ENCODE measurements at places on chromosomes 2 and 18.

- DNase-seq = no peak
Observed at GRCh38 chr2:211990335-211990734, 548.3 kb downstream of the ERBB4 start.

DNA sequence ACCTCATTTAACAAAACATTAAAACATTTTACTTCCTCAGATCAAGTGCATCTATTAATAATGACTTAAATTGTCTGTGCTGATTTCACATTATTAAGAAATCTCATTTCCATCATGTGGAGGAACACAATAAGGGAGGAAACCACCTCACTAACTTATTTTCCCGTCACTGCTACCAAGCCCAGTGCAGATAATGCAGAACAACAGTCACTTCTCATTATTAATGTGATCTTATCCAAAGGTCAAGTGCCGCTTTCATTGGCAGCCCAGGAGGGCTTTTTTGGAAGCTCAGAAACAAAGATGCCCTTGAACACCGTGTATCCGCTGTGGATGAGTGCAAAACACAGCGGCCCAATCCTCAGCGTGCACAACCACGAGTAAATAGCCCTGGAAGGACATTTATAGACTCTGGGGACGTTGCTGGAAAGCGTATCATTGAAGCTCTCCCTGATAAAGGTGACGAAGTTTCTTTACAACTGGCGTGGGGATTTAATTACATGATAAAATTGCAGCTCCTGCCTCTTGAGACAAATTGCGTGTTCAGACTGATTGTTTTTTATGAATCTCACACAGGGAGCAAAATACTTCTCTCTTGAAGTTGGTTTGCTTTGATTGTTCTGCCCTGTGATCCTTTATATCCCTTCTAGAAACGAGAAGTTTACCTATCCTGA, 13.2 kb downstream of the ASB18 start:
- DNase-seq = no peak

DNA sequence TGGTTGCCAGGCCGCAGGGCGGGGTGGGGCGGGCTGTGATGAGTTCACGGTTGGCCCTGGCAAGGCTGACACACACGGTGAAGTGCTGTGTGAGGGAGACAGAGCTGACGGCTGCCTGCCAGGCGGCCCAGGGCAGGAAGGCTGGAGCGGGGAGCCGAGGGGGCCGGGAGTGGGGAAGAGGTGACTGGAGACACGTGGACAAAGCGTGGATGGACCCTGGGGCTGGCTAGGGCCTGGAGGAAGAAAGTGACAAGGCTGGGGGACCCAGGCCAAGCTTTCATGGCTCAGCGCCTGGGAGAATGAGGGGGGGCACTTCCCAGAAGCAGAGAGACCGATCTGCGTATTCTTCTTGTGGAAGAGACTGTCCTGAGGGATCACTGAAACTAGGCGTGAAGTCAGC, 123.2 kb downstream of the DYSF start:
- no peak for DNase-seq

- no peak for DNase-seq
Observed at GRCh38 chr2:213101692-213102460, 49.5 kb downstream of the IKZF2 start.

GRCh38 chr2:145836986-145837385, 1317.1 kb upstream of the ZEB2 start:
- DNase-seq = no peak

- no peak for DNase-seq
Observed at GRCh38 chr18:68922392-68922791, 124.5 kb downstream of the CCDC102B start.

DNA sequence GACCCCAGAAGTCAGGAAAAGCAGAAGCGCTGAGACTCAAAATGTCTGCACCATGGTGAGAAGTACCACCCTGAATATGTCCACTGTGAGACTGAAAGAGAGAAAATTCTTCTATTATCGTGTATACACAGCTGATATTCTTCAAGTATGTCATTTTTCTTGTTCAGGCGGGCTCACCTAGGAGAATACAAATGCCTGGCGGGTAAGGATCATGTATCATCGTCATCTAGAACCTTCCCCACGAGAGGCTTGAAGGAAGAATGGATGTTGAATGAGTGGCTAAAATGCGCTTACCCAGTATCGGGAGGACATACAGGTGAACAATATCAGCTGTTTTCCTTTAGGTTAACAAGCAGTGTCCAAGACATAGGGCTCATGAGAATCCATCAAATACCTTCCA, 21.1 kb upstream of the ARL4C start:
- no peak for DNase-seq

DNA sequence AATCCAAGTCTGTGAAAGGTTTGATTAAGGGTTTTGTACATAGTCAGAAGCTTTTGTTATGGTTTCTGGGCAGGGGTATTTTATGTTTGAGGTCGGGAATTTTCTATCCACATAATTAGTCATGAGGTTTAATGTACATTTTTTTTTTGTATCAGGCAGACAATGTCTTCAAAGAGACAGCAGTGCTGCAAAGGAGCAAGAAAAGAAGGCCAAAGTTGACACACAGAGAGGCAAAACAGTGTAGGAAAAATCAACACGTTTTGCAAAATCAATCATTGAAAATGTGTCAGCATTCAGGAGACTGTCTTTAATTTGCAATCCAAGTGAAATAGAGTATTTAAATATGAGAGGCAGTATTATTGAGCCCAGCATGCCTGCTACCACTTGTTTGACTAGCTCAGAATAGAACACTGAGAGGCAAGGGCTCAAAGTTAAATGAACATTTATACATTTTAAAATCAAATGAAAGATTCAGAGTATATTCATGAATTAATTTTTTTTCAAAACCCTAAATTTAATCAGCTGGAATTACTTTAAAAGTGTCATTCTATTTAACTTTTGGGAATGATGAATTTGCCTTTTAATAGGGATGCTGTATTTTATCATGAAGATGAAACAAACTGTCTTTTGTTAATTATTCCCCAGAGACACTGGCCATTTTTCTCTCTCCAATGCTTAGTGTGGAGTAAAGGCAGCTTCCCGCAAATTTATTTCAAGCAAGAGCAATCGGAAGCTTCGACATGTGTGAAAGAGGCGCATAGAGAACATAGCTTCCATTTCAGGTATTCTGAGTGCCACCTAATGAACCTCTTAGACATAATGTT, 11.3 kb downstream of the VRK2 start:
- no peak for DNase-seq

DNA sequence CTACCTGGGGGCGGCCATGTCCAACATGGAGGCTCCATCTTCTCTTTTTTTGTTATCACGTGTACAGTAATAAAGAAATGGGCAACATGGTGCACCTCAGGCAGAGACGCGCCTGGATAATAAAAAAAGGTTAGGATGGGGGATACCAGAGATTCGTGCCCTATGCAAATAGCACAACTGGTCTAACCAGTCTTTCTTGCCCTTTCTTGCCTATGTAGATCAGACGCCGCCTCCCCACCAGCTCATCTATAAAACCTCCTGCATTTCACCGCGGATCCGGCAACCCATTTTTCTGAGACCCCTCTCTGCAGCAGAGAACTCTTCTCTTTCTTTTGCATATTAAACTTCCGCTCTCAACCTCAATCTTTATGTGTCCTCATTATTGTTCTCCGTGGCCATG, 68.7 kb downstream of the MYL12B start:
- no peak for DNase-seq

GRCh38 chr2:18684206-18685038, 95.1 kb upstream of the NT5C1B start:
- no peak for DNase-seq
